ENCODE measurements at places on chromosomes 12 and 14.

GRCh38 chr12:130559806-130560205 lies 156.3 kb downstream of the RIMBP2 start:
- no peaks in the 10 kb centered on the region for H3K36me3 ChIP-seq
- no peak for DNase-seq
- no peak overlapping the region for H3K4me3 ChIP-seq
- no peaks in the 10 kb centered on the region for H3K4me1 ChIP-seq

GRCh38 chr12:92717202-92717601 lies 14.4 kb downstream of the PLEKHG7 start:
- no peak overlapping the region for H3K27ac ChIP-seq
- no peak overlapping the region for H3K4me3 ChIP-seq
- DNase-seq, result peak; percentile 64
- no peaks in the 10 kb centered on the region for H3K36me3 ChIP-seq

GRCh38 chr14:92470811-92471210 lies 42.8 kb upstream of the RIN3 start:
- no peaks in the 10 kb centered on the region for H3K36me3 ChIP-seq
- no peak overlapping the region for H3K4me3 ChIP-seq
- no peaks in the 10 kb centered on the region for H3K27me3 ChIP-seq
- peaks cover 10% of the 10 kb centered on the region for H3K4me1 ChIP-seq

GRCh38 chr14:24605435-24606190 lies 3.9 kb downstream of the GZMH start:
- no peaks in the 10 kb centered on the region for H3K4me1 ChIP-seq
- DNase-seq, result no peak
- no peak overlapping the region for H3K4me3 ChIP-seq

DNA sequence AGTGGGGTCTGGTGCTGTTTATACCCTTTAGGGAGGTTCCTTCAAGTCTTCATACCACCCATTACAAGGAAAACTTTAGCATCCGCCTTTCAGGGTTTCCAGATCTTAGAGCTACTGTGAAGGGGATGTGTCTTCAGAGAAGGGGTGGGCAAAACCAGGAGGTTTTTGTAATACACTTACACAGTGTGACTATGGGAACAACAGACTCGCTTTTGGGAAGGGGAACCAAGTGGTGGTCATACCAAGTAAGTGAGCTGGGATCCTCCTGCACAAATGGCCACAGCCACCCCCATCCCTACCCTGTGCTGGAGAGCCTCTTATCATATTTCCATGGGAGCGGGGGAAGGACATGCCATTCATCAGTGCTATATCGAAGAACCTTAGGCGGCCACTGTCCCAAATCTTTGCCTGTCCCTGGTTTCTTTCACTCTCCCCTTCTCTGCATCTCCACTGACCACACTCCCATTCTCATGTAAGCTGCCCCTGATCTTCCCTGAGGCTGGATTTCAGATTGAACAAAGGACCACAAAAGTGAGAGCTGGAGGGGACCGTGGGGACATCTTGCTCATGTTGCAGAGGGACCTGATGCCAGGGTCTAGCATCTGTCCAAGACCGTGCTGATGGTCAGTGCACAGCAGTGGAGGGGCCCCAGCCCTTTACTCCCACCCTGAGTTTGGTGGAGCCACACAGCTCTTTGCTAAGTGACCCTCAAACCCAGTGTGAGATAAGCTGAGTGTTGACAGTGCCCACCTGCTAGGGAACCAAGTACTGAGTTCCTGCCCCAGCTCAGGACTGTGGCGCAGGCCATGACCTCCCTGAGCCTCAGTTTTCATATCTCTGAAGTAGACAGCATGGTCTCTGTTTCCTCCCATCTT lies 51.4 kb downstream of the DAD1 start:
- H3K4me1 ChIP-seq, result peaks cover 11% of the 10 kb centered on the region
- no peaks in the 10 kb centered on the region for H3K36me3 ChIP-seq
- H3K4me3 ChIP-seq, result no peak overlapping the region

- no peak overlapping the region for H3K27ac ChIP-seq
- no peaks in the 10 kb centered on the region for H3K36me3 ChIP-seq
- H3K4me3 ChIP-seq, result no peak overlapping the region
- H3K4me1 ChIP-seq, result no peaks in the 10 kb centered on the region
- no peaks in the 10 kb centered on the region for H3K27me3 ChIP-seq
- DNase-seq, result peak; percentile 45
These were observed 41.1 kb downstream of the PRB3 start for GRCh38 chr12:11228296-11228879.

DNA sequence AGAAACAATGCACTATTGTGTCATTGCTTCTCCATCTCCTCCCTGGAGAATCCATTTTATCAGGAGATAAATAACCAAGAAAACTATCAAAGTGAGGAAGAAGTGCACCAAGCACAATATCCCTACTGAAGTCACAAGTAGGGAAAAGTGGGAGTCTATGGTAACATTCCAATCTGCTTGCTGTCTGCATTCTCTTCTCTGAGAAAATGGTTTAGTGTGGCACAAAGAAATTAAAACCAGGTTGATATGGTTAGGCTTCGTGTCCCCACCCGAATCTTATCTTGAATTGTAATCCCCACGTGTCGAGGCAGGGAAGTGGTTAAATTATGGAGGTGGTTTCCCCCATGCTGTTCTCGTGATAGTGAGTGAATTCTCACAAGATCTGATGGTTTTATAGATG lies 209.7 kb downstream of the PRKD1 start:
- no peaks in the 10 kb centered on the region for H3K27me3 ChIP-seq
- no peak for DNase-seq
- no peaks in the 10 kb centered on the region for H3K36me3 ChIP-seq
- H3K27ac ChIP-seq, result no peak overlapping the region
- no peaks in the 10 kb centered on the region for H3K4me1 ChIP-seq

DNA sequence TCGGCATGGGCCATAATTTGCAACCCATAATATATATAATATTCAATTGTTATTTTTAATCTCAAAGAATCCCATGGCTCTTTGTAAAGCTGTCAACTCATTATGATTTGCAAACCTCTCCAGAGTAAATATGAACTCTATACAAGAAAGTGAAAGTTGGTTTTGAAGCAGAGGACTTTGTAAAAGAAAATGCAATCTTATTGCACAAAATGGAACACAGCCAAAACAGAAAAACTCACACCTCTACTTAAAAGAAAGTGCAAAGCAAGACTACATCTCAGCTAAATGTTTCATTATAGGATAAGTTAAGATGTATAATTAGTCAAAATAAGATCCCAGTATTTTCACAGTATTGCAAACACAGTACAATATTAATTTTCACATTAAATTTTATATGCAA lies 111.2 kb upstream of the FLRT2 start:
- no peaks in the 10 kb centered on the region for H3K36me3 ChIP-seq
- no peak overlapping the region for H3K27ac ChIP-seq
- no peak overlapping the region for H3K4me3 ChIP-seq
- no peaks in the 10 kb centered on the region for H3K27me3 ChIP-seq
- H3K4me1 ChIP-seq, result peaks cover 2% of the 10 kb centered on the region
- DNase-seq, result no peak

DNA sequence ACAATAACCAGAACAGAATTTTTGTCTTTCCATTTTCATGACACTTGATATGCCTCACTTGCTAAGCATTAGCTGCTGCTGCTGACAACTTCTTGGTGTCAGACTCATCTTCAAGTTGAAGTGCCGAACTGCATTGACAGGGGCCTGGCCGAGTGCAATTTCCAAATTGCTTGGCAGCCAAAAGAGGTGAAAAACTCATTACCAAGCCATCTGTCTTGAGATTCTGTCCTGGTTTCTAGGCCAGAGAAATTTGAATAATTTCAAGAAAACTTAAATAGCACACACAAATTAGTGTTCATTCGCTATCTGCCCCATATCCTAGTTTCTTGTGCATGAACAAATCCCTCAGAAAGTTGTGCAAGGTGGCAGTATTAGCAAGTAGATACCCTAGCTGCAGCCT lies 165.3 kb upstream of the RASSF8 start:
- no peaks in the 10 kb centered on the region for H3K36me3 ChIP-seq
- no peaks in the 10 kb centered on the region for H3K27me3 ChIP-seq
- H3K27ac ChIP-seq, result no peak overlapping the region
- DNase-seq, result no peak
- no peak overlapping the region for H3K4me3 ChIP-seq

DNA sequence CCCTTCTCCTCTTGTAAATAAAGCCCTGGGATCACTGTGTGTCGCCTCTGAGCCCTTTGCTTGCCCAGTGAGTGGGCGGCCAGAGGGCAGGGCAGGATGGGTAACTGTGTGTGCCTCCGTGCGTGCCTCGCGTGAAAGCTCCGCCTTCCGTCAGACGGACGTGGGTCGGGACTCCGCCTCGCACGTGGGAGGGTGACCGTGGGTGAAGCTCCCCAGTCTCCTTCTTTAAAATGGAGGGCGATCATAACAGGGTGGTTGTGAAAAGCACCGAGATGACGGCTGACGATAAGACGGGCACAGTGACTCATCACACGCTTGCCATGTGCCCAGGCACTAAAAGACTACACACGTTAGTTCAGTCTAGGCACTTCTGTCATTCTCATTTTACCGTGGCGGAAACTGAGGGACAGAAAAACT lies 9.2 kb downstream of the PHB2 start:
- no peak overlapping the region for H3K4me3 ChIP-seq
- peaks cover 3% of the 10 kb centered on the region for H3K27me3 ChIP-seq
- peak; percentile 50 for DNase-seq
- no peak overlapping the region for H3K27ac ChIP-seq
- H3K36me3 ChIP-seq, result peaks cover 23% of the 10 kb centered on the region
- peaks cover 16% of the 10 kb centered on the region for H3K4me1 ChIP-seq

DNA sequence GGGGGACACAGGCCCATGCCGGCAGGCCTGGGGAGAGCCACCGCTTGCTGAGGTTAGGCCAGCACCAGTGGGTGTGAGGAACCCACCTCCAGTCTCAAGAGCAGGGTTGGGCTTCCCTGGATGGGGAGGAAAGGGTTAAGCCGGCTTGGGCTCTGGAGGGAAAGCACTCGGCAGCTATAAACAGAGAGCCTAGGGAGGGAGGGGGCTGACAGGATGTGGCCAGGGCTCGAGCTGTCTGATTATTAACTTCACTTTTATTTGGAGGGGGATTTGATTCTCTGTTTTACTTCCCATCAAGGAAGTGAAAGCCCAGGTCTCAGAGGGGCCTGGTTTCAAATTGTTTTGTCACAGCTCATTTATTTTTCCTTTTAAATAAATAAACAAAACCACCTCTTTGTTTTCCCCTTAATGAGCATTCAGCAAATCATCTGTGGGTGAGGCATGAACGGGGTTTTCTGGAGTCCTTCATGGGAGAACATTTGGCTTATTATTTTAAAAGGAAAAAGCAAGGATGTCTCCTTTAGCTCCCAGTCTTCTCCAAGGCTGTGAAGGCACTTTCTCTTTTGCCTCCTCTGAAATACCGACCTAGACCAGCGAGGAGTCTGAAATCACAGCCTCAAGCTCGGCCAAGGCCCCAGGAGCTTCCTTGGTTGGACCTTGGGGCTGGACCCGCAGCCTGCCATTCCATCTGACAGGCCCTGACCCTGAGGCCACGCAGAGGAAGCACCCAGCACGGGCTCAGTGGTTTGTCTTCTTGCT lies 21.9 kb upstream of the ZFP36L1 start:
- no peaks in the 10 kb centered on the region for H3K36me3 ChIP-seq
- peaks cover 49% of the 10 kb centered on the region for H3K4me1 ChIP-seq
- H3K27ac ChIP-seq, result peak overlapping the region; percentile 98
- peak overlapping the region; percentile 71 for H3K4me3 ChIP-seq
- DNase-seq, result peak; percentile 82
- H3K27me3 ChIP-seq, result no peaks in the 10 kb centered on the region

DNA sequence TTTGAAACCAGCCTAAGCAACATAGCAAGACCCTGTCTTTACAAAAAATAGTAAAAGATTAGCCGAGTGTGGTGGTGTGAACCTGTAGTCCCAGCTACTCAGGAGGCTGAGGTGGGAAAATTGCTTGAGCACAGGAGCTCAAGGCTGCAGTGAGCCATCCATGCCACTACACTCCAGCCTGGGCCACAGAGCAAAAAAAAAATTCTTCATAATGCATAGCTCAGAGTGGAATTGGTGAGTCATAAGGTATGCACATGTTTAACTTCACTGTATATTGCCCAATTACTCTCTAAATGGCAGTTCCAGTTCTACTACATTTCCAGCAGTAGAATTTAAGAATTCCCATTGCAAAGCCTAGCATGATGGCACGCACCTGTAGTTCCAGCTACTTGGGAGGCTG lies 26.8 kb upstream of the CLIP1 start:
- DNase-seq, result peak; percentile 92
- H3K4me1 ChIP-seq, result no peaks in the 10 kb centered on the region
- no peak overlapping the region for H3K27ac ChIP-seq
- no peaks in the 10 kb centered on the region for H3K27me3 ChIP-seq

DNA sequence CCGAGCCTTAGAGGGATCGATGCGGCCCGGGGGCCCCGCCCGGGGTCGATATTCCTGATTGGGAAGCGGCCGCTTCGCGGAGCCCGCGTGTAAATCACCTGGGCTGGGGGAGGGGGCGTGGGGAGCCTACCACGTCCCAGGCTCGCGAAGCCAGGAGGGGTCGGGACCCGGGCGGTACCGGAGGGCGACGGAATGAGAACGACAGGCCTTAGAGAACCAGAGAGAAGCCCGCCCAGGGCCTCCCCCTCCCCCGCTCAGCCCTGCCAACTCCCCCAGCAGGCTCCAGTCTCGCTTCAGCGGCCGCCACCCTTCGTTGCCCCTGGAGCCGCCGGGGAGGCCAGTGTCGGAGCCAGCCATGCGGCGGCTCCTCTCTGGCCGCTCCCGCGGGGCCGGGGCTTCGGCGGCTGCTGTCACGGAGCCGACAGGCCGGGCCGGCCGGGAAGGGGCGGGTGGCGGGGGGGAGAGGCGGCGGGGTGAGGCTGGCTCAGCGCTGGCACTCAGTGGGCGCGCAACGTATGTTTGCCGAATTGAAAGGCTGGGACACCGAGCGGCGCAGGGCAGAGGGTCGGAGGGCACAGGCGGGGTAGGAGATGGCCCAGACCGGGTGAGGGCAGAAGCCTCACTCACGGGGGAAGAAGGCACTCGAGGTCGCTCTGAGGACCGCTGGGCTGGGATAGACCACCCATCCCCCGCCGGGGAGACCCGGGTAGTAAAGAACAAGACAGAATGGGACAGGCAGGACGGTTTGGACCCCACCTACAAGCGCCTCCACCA lies 1.4 kb upstream of the DNAJC22 start:
- H3K36me3 ChIP-seq, result no peaks in the 10 kb centered on the region
- H3K4me3 ChIP-seq, result peak overlapping the region; percentile 45
- H3K4me1 ChIP-seq, result peaks cover 59% of the 10 kb centered on the region
- no peak for DNase-seq
- no peak overlapping the region for H3K27ac ChIP-seq

GRCh38 chr12:68699486-68699885 lies 12.7 kb downstream of the NUP107 start:
- H3K4me3 ChIP-seq, result no peak overlapping the region
- no peaks in the 10 kb centered on the region for H3K4me1 ChIP-seq
- H3K27me3 ChIP-seq, result no peaks in the 10 kb centered on the region
- no peak for DNase-seq

DNA sequence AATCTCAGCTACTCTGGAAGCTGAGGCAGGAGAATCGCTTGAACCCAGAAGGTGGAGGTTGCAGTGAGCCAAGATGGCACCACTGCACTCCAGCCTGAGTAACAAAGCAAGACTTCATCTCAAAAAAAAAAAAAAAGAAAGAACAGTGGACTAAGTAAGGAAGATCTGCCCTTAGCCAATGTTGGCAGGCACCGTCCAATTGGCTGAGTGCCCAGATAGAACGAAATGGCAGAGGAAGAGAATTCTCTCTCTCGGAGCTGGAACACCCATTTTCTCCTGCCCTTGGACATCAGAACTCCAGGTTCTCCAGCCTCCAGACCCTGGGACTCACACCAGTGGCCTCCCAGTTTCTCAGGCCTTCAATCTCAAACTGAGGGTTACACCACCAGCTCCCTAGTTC lies 49.9 kb downstream of the ESR2 start:
- DNase-seq, result no peak
- no peaks in the 10 kb centered on the region for H3K4me1 ChIP-seq
- no peaks in the 10 kb centered on the region for H3K27me3 ChIP-seq
- H3K36me3 ChIP-seq, result no peaks in the 10 kb centered on the region

Data from mesenchymal stem cell (in vitro differentiated cells and primary cell).